T-helper 9 cell (primary cell): ENCODE measurements at places on chromosomes 1 and 21.

- DNase-seq = no peak
These were observed 35.6 kb downstream of the ADARB1 start for GRCh38 chr21:45109831-45110492.

DNA sequence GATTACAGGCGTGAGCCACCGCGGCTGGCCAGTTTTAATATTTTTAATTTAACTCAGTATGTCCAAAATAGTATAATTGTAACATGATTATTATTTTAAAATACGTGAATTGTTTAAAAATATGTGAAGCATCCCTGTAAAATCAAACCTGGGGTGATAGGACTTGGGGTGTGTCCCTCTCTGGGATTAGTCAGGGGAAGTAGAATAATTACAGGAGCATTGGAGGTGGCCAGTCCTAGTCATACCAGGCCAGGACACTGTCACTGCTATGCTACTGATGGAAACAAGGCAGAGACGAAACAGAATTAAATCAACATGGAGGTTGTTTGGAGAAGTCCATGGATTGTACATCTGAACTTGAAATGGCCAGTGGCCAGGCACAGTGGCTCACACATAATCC, 16.8 kb downstream of the SZRD1 start:
- no peak for DNase-seq

DNA sequence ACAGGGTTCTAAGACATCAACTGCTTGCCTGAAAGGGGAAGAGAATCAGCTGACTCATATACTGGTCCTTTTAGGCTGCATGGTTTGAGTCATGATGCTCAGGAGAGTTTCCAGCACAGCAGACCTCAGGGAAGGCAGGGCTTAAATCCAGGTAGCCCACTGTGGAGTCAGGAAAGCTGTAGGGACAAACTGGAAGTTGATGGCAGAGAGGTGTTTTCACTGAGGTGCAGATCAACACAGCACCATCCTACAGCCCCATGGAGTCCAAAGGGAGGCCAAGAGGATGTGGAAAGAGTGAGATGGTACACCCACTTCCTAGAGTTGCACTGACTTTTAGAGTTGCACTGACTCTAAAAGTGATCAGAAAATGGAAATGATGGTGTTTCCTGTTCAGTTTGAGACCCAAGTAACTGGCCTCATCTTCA, 252.4 kb upstream of the DUSP10 start:
- DNase-seq = no peak

DNA sequence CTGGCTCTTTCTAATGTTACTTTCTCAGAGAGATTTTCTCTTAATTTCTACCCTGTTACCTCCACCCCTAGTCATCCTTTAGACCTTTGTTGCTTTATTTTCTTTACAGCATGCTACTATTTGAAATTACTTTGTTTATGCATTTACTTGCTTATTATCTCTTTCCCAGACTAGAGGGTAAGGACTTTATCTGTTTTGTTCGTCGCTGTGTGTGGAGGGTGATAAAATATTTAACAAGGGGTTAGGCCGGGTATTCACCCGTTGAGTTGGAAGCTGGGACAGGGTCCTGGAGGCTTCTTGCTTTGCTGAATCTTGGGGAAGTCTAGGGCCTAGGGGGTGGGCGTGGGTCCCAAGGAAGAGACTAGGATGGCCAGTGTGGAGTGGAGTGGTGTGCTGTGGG, 43.6 kb downstream of the CDC14A start:
- no peak for DNase-seq

DNA sequence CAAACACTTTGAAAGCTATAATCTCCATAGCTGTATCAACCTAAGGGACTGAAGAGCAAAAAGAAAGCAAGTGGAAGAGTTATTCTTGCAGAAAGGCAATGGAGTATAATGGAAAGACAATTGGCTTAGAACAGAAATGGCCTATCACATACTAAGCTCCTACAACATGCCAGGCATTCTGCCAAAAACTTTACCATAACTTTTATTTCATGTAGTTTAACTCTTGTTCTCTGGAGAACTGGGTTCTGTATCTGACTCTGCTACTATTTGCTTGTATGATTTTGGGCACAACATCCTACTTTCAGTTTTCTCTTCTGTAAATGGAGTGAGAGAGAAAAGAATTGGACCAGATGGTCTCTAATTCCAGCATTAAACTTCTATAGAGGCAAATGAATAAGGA, 449.1 kb downstream of the GPATCH2 start:
- DNase-seq = no peak

GRCh38 chr1:83625646-83626045, 373.3 kb downstream of the TTLL7 start:
- DNase-seq = no peak
